ENCODE measurements at places on chromosomes 4 and X. TPM values are rescaled to one million over a fixed set of nuclear protein-coding genes. Genes with fewer than 3 reads are reported as not detected.

Gene CLDN22
- total RNA-seq = not detected

Gene SSX1
- not detected for total RNA-seq

Gene FATE1
- 0.78 TPM for total RNA-seq

Gene AKAP4
- total RNA-seq = not detected

Gene ETNPPL
- 0.22 TPM for total RNA-seq

Gene MAGEA12
- not detected for total RNA-seq

Gene CLGN
- 10.8 TPM for total RNA-seq

Gene SLC10A4
- 2.7 TPM for total RNA-seq

Gene TMEM271
- total RNA-seq = not detected

Gene HTN3
- not detected for total RNA-seq

Gene SERTM2
- 0.72 TPM for total RNA-seq

Gene KIAA1210
- not detected for total RNA-seq

DNA sequence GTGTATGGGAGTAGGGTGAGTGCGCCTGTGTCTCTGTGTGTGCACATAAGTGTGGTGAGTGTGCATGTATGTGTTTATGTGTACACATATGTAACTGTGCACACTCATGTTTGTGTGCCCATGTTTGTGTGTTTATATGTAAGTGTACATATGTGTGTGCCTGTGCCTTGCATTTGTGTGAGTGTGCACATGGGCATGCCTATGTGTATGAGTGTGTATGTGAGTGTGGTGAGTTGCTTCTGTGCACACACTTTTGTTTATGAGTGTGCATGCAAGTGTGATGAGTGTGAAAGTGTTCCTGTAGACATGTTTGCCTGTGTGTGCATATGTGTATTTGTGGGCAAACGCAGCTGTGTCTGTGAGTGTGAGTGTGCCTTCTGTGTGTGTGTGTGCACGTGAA is 7.2 kb downstream of the IL9R start:
- no peak for DNase-seq
- H3K4me3 ChIP-seq = no peak overlapping the region

DNA sequence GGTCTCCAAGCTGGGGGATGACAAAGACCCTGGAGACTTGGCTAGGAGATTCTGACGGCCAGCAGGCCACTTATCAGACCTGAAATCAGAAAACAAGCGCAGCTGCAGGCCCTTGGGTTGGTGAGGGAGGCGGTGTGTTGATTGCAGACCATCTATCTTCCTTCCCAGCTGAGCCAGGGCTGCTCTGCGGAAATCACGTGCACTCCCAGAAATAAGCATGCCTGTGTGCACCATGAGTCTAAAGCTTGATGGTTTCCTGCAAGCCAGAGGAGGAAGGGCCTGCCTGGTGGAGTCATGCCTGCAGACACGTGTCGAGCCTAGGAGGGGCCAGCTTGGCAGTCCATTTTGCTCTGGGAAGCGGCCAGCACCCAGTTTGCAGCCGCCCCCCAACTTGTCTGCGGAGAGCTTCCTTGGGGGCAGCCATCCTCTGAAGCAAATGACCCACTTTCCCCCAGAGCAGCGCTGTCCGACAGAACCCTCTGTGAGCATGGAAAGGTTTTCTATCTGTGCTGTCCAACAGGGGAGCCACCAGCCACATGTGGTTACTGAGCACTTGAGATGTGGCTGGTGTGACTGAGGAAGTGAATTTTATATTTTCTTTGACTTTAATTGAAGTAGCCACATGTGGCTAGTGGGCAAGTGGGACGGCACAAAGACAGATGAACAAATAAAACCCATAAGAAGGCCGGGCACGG is 175.7 kb upstream of the BCOR start:
- no peak overlapping the region for H3K27ac ChIP-seq
- no peaks in the 10 kb centered on the region for H3K36me3 ChIP-seq
- peaks cover 12% of the 10 kb centered on the region for H3K4me1 ChIP-seq
- H3K27me3 ChIP-seq = no peaks in the 10 kb centered on the region

GRCh38 chr4:25857403-25857802 is 5.4 kb downstream of the SEL1L3 start:
- no peak for DNase-seq
- H3K4me1 ChIP-seq = peaks cover 31% of the 10 kb centered on the region
- H3K36me3 ChIP-seq = peaks cover 2% of the 10 kb centered on the region
- no peak overlapping the region for H3K4me3 ChIP-seq
- no peak overlapping the region for H3K27ac ChIP-seq

- DNase-seq = no peak
- H3K27me3 ChIP-seq = no peaks in the 10 kb centered on the region
- no peak overlapping the region for H3K4me3 ChIP-seq
- no peaks in the 10 kb centered on the region for H3K36me3 ChIP-seq
Observed at GRCh38 chrX:106935175-106935574, 15.0 kb downstream of the CLDN2 start.

- H3K36me3 ChIP-seq = no peaks in the 10 kb centered on the region
- H3K27ac ChIP-seq = no peak overlapping the region
- no peak for DNase-seq
- no peaks in the 10 kb centered on the region for H3K27me3 ChIP-seq
- no peaks in the 10 kb centered on the region for H3K4me1 ChIP-seq
- H3K4me3 ChIP-seq = no peak overlapping the region
Observed at GRCh38 chr4:119962631-119963030, 104.0 kb downstream of the MAD2L1 start.

- peaks cover 4% of the 10 kb centered on the region for H3K27me3 ChIP-seq
- no peak for DNase-seq
- H3K4me3 ChIP-seq = no peak within 1 kb of the TSS
- H3K4me1 ChIP-seq = no peaks in the 10 kb centered on the region
- no peaks in the 10 kb centered on the region for H3K36me3 ChIP-seq
Observed at GRCh38 chr4:76074468-76074867, at the start of gene ART3. ART3 (plus strand) TSS chr4:76074709; CDS start chr4:76075890, 1,181 bp downstream.

DNA sequence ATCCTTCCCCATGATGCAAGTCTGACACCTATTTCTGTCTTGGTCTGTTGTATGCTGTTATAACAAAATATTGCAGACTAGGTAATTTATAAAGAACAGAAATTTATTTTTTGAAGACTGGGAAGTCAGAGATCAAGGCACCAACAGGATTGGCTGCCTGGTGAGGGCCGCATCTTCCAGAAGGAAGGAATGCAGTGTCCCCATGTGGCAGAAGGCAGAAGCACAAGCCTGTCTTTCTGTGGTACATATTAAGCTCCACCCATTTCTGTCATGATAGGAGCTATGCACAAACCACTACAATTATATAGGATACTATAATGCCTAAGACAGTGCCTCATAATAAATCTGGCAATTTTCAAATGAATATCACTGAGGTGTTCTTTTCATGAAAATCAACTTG is 502.3 kb upstream of the DIAPH2 start:
- DNase-seq = no peak
- no peak overlapping the region for H3K4me3 ChIP-seq
- H3K27me3 ChIP-seq = no peaks in the 10 kb centered on the region
- H3K36me3 ChIP-seq = no peaks in the 10 kb centered on the region
- peaks cover 8% of the 10 kb centered on the region for H3K4me1 ChIP-seq

GRCh38 chr4:87633243-87633642 is 16.8 kb upstream of the DMP1 start:
- no peak overlapping the region for H3K4me3 ChIP-seq
- H3K36me3 ChIP-seq = no peaks in the 10 kb centered on the region
- peaks cover 2% of the 10 kb centered on the region for H3K4me1 ChIP-seq
- DNase-seq = no peak

DNA sequence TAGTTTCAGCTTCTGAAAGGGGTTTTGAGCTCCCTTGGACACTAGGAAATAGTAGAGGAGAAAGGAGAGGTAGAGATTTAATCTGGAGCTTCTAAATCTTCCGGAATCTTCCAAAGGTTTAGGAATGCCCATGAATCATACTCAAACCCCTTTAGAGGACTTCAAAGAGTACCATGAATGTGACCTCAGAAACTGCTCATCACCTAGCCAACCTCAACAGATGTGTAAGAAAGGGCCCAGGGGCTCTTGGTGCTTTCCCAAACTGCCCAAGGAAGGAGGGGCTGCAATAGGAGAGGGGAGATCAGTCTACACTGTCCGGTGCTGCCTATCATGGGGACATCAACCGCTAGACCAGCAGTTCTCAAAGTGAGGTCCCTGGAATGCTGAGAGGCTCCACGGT is 109.1 kb downstream of the RBM47 start:
- no peak overlapping the region for H3K4me3 ChIP-seq
- peaks cover 22% of the 10 kb centered on the region for H3K4me1 ChIP-seq
- no peak overlapping the region for H3K27ac ChIP-seq
- peaks cover 1% of the 10 kb centered on the region for H3K36me3 ChIP-seq
- no peaks in the 10 kb centered on the region for H3K27me3 ChIP-seq

GRCh38 chr4:15568821-15569220 is 86.3 kb downstream of the FBXL5 start:
- H3K4me3 ChIP-seq = no peak overlapping the region
- H3K4me1 ChIP-seq = no peaks in the 10 kb centered on the region
- H3K27ac ChIP-seq = no peak overlapping the region
- DNase-seq = no peak

GRCh38 chrX:103414561-103414960 is 38.2 kb downstream of the BEX3 start:
- DNase-seq = no peak
- H3K4me1 ChIP-seq = no peaks in the 10 kb centered on the region
- H3K36me3 ChIP-seq = peaks cover 3% of the 10 kb centered on the region
- H3K27ac ChIP-seq = no peak overlapping the region
- no peak overlapping the region for H3K4me3 ChIP-seq

GRCh38 chr4:70337886-70338420 is 3.2 kb downstream of the CABS1 start:
- no peak for DNase-seq
- no peaks in the 10 kb centered on the region for H3K27me3 ChIP-seq
- H3K36me3 ChIP-seq = no peaks in the 10 kb centered on the region
- H3K4me1 ChIP-seq = no peaks in the 10 kb centered on the region
- H3K27ac ChIP-seq = no peak overlapping the region

DNA sequence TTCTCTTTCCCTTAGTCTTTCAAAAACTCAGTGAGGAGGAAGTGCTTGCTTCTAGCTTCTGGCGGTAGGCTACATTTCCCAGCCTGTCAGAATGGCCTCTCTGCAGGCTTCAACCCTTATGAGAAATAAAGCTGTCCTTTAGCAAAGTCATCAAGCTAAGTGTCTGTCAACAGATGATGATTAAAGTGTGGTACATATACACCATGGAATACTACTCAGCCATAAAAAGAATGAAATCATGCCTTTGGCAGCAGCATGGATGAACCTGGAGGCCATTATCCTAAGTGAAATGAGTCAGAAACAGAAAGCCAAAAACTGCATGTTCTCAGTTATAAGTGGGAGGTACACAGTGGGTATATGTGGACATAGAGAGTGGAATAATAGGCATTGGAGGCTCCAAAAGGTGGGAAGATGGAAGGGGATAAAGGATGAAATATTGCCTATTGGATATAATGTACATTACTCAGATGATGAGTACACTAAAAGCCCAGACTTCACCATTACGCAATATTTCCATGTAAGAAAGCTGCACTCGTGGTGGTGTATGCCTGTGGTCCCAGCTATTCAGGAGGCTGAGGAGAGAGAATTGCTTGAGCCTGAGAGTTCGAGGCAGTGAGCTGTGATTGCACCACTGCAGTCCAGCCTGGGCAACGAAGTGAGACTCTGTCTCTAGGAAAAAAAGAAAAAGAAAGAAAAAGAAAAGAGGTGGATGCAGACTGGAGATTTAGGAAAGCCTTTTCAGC is 7.9 kb downstream of the TRIM2 start:
- no peaks in the 10 kb centered on the region for H3K27me3 ChIP-seq
- H3K4me1 ChIP-seq = peaks cover 21% of the 10 kb centered on the region
- peaks cover 6% of the 10 kb centered on the region for H3K36me3 ChIP-seq
- H3K4me3 ChIP-seq = no peak overlapping the region

- DNase-seq = no peak
- no peak overlapping the region for H3K27ac ChIP-seq
- no peaks in the 10 kb centered on the region for H3K27me3 ChIP-seq
Observed at GRCh38 chrX:40078489-40079227, 19.1 kb downstream of the BCOR start.
